NCI-H510A treated with DMSO at 0.1 percent for 48 hours (cell line): ENCODE measurements at places on chromosomes 3 and 15.

- no peak for DNase-seq
These were observed 18.5 kb upstream of the FBLN2 start for GRCh38 chr3:13530241-13531009.

GRCh38 chr3:80696280-80696679 is 928.5 kb upstream of the ROBO1 start:
- DNase-seq = peak; percentile 74

DNA sequence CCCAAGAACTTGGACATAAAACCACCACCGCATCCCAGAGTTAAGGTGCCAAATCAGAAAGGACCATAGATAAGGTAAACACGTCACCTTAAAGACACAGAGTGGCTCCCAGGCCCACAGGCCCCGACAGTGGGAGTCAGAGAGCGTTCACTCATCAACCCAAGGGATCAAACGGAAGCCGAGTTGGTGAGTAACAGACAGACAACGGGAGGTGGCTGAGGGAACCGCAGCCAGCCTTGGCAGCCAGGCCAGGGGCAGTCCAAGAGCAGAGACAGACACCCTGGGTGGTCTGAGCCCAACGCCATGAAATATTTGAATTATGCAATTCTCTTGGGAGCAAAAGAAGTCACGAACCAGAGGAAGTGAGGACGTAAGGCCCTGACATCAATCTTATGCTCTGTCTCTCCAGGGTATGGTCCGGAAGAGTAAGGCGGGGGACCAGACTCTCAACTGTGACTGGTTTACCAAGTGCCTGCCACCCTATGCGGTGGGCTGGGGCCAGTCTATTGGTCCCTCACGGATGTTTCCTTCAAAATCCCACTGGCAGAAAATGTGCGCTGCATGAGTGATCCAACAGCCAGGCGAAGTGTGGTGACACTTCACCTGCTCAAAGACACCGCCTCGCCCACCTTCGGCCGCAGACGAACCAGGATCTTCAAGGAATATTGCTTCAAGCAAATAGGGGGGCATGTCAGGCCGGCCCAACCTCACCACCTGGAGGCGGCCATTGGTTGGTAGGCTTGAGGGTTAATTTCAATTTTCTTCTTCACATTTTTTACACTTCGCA is 34.3 kb downstream of the TMEM44 start:
- DNase-seq = no peak

DNA sequence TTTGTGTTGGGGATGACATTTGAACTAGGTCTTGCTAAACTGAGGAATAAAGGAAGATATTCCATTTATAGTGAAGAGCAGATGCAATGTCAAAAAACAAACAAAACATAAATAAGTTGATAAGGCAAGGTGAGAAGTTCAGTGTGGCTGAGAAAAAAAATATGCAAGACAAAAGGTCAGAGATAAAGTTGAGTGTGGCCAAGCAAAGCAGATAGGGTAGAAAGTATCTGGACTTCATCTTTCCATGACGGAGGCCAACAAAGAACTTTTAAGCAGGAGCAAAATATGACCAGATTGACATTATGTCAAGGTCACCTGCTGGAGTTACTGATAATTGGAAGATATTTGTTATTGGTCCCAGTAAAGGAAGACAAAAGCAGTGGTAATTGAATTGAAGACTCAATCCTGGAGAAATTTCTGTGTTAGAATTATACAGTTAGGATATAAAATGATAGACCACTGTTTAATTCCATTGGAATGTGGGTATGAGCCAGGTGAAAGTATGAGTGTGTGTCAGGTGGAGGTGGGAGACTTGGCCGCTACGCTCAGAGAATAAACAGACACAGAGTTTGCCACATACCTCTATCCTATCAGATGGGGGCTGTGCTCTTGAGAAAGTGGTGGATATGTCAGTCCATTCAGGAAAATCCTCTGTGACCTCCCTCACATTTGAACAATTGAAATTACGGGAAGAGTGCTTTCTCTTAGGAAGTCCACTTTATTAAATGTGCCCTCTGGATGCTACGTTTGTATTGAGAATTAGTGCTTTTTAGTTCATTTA is 28.1 kb downstream of the ADIPOQ start:
- no peak for DNase-seq

GRCh38 chr3:29245441-29245840 is 35.4 kb upstream of the RBMS3 start:
- no peak for DNase-seq

- no peak for DNase-seq
These were observed 101.9 kb downstream of the KLHL25 start for GRCh38 chr15:85692873-85693272.

DNA sequence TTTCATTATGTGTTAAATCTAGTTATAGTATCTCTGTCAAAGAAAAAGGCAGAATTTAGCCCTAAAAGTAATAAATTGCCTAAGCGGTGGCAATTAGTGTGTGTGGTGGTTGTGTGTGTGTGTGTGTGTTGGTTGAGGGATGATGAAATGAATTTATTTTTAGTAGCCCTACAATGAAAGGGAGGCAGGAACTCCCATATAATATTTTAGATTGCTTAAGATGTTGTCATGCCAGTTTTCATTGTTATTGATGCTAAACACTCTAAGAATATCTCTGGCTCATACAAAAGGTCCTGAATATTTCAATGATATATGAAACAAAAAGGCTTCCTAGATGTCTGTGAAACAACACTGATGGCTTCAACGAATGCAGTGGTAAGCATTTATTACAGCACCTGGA is 140.6 kb upstream of the TBC1D5 start:
- no peak for DNase-seq

- no peak for DNase-seq
These were observed 901.7 kb downstream of the NTRK3 start for GRCh38 chr15:87354661-87355410.

DNA sequence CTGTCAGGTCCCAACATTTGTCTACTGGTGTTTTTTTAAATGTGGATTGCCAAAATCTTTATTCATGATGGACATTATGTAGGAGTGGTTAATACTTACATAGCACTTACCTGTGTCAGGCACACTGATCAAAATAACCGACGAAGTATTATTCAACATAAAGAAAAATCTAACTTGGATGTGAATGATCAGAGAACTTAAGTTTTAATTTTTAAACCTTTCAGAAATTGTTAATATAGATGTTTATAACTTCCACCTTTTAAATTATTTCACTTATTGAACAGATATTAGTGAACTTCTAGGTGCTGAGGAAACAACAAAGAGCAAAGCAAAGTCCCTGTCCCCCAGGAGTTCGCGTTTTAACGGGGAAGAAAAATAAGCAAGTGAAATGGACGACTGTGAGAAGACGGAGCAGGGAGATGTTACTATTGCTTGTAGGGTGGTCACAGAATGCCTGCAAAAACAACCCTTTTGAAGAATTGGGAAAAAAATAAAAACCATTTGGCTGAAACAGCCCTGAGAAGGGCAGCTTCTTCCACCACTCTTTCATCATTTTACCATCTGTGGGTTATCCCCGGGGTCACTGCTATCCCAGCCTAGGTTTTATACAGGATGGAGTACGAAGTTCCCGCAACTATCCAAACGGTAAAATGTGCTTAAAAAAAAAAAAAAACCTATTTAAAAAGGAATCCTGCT is 915 bp upstream of the APH1B start:
- DNase-seq = peak; percentile 26

GRCh38 chr15:38174691-38175090 is 77.9 kb upstream of the SPRED1 start:
- DNase-seq = no peak

- no peak for DNase-seq
These were observed 360.4 kb upstream of the ADAMTS9 start for GRCh38 chr3:65048151-65048550.

DNA sequence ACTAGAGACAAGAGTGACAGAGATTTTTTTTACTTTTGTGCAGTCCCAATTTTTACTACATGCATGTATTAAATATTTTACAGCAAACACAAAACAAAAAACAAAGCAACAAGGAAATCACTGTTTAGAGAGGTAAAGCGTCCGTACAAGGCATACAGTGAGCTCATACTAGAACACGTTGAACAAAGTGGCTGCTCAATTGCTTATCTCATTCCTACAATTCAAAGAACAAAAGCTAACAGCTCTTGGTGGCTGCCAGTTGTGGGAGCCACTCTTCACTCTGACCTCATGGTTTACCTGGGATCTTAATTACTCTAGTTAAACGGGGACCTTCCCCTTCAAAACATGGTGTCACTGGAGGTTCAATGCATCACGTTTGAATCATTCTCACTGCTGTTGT is 7.6 kb upstream of the ARHGEF26 start:
- DNase-seq = no peak

DNA sequence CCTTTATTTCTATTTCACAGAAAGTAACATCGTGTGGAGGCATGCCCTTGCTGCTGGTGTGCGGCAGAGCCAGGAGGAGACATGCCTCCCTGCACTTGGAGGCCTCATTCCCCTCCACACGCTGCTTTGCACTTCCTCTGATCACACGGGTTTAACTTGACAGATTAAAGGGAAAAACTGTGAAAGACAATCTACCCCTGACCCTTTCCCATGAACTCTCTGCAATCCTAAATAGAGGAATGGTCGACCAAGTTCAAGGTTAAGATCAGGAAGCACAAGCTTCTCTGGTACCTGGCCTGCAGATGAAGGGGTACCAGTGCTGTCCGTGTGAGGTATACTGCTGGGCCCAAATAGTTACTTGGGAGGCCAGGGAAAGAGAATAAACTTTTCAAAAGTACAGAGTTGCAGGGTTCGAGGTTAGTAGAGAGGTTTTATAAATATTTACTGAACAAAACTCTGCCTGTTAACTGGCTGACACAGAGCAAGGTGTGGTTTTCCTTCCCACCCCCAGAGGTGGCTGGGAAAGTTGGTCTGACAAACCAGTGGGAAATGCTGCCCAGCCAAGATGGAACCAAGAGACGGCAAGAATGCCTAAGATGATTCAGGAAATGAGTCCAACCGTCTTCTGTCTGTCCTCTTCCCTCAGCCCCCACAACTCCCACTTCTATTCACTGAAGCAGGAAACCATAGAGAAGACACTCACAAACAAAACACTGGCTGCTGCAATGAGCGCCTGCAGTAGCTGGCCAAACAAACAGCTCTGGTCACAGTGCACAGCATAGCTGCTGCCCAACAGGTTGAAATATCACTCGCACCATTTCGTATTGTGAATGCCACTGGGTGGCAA is 79.6 kb downstream of the IGF2BP2 start:
- DNase-seq = peak; percentile 23

DNA sequence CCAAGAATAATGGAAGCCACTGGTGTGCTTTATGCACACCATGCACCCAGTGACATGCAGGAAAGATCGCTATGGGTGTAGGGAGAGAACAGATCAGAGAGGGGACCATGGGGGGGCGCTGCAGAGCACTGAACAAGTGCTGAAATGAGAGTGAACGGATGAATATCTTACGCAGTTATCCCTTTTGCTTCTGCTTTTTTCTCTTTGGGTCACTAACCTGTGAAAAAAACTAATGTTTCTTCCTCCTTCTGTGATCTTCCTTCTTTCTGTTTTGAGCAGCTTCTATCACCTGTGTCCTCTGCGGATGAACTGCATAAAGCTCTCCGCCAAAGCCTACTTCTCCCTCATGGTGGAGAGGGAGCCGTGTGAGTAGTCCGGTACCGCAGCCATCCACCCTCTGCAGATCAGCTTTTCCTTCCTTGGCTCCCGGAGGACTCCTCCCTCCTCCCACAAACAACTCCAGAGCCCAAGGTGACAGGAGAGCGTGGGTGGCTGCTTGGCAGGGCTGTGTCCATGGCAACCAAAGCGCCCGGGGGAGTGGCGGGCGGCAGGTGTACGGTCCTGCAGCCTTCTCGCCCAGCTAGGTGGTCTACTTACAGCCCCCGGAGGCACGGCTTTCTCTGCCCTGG is 106.2 kb downstream of the DGKG start:
- DNase-seq = no peak

- DNase-seq = no peak
These were observed 44.9 kb downstream of the METTL6 start for GRCh38 chr3:15382405-15382923.

GRCh38 chr3:172204716-172205115 is 165.3 kb downstream of the FNDC3B start:
- DNase-seq = no peak

- DNase-seq = peak; percentile 7
These were observed 254.5 kb downstream of the NEK10 start for GRCh38 chr3:27114684-27115083.

GRCh38 chr3:150015901-150016300 is 45.2 kb upstream of the PFN2 start:
- no peak for DNase-seq

DNA sequence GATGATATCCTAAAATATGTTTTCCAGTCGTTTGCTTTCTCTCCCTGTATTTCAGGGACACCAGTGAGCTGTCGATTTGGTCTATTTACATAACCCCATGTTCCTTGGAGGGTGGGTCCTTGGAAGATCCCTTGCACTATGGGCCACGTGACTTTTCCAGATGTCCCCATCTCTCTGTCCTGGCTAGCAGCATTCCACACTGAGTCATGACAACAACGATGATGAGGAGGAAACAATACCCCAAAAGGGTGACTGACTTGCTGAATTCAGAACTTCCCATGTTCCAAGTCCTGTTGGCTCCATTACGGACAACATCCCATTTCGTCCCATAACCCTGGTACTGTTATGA is 134.3 kb downstream of the NSMCE3 start:
- no peak for DNase-seq

- peak; percentile 10 for DNase-seq
These were observed 53.9 kb upstream of the FRMD4B start for GRCh38 chr3:69439643-69440270.

GRCh38 chr3:170497207-170498095 is 78.8 kb downstream of the CLDN11 start:
- DNase-seq = no peak

DNA sequence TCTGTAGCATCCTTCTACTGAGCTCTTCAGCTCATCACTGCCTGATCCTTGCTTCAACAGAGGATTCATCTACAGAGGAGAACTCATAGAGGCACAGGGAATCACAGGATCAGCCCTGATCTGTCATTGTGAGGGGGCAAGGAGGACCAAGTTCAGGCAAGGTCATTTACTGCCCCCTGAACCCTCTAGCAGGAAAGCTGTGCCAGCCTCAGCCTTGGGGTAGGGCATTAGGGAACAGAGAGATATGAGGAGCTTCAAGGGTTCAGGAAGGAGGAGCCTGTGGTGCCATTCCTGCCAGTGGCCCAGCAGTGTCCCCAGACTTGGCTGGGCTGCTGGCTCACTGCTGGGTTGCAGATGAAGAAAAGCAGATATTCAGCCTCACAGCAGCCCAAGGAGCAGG is 8.2 kb downstream of the CHST14 start:
- DNase-seq = no peak

- DNase-seq = peak; percentile 63
These were observed 31.1 kb downstream of the FOXL2 start for GRCh38 chr3:138915503-138916498.

- DNase-seq = no peak
These were observed 198.7 kb downstream of the AKAP13 start for GRCh38 chr15:85578941-85579701.

GRCh38 chr15:78350058-78350457 is 9.9 kb downstream of the CRABP1 start:
- DNase-seq = no peak
